Sciatic nerve (tissue), 2 donors: ENCODE measurements at places on chromosomes 5 and 9. TPM values are rescaled to one million over a fixed set of nuclear protein-coding genes. Genes with fewer than 3 reads are reported as not detected.

DNA sequence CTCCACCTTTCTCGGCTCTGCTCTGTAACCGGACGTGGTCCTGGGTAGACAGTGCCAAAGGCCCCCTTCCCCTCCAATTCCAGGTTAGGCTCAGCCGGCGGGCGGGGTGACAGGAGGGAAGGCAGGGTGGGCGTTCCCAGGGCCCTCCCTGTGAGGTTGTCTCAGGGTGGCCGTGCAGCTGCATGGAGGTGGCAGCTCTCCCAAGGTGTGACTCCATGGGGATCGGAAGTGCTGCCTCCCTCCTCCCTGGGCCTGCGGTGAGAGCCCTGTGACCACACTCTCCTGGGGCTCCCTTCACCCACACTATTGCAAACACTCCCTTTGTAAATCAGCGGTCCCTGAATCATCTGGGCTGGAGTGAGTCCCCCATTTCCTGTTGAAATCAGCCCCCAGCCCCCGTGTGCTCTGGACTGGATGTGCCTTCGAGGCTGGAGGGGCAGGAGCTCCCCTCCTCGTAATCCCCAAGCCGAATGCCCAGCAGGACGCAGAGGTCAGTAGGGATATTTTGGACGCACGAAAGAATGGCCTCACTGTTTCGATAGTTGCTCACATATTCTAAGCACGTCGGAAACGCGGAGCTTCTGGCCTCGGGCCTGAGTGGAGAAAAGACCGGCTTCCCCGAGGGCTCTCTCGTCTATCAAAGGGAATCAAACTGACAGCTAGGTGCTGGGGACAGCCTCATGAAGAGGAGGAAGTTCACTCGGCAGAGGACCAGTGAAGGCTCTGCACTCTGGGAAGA lies 107.6 kb upstream of the COL5A1 start:
- peak; percentile 55 for DNase-seq

- no peak for DNase-seq
These were observed at the start of gene FER for GRCh38 chr5:108747774-108748400. TSS of gene FER (plus strand) at chr5:108747897. CDS start at chr5:108798183, 50,286 bp downstream.

DNA sequence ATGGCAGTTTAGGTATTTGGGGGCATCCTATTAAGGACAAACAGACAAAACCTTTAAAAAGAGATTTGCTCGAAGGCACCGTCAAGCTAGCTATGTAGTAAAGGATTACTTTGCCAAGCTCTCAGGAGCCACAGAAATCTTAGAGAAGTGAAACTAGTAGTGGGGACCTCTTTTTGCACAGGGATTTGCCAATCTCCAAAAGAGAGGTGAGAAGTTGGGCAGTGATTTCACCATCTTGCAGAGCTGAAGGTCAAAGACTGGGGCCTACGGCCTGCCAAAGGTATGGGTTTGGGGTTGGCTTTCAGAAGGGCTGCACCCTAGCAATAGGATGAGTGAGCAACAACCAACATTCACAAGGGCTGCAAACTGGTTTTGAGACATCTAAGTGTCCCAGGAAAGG lies 1.6 kb upstream of the FCN1 start:
- DNase-seq: no peak

- no peak for DNase-seq
These were observed 458.4 kb downstream of the HINT1 start for GRCh38 chr5:130706696-130707095.

DNA sequence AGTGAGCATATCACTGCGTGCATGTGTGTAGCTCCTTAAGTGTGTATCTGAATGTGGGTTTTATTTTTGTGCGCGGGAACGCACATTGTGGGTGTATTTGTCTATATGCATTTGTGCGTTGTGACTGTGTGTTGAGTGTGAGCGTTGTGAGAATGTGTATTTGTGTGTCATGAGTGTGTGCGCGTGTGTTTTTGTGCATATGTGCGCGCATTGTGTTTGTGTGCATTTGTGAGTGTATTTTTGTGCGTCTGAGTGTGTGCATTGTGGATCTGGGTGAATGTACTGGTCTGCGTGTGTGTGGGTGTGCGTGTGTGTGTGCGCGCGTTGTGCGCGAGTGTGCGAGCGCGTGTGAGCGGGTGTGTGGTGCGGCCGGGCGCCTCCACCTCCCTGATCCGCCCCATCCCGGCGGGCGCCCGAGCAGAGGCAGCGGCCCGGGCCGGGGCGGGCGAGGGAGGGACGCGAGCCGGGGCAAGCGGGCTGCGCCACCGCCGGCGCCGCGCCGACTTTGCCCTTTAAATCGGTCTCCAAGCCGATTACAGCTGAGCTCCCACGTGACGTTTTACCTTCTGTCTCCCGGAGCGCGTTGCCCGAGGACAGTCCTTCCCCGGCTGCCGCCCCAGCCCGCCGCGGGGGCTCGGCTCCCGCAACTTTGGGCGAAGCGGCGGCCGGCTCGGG lies at the start of gene RASGRF2:
Gene RASGRF2, plus strand, starts transcription at position 596 of the 675 bp plus-strand sequence. CDS start 376 bp downstream, outside the sequence.
- peak; percentile 64 for DNase-seq

- DNase-seq: no peak
These were observed 294.5 kb downstream of the ARHGAP26 start for GRCh38 chr5:143064676-143065075.

- DNase-seq: no peak
These were observed 222.8 kb upstream of the MSX2 start for GRCh38 chr5:174501461-174502069.

DNA sequence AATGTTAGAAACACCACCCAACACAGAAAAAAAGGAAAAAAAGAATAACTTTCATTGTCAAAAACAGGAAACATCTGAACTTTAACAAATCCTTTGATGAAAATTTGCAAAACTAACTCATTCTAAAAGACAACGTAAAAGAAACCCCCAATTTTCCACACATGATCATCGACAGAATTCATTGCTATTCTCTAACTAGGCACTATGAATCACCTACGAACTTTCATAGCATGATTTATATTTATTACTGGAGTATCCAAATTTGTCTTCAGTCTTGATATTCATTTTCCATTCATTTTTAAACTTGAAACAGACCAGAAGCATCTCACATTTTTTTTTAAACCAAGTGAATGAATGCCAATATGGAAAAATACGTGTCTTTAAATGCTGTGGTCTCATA lies 514.6 kb downstream of the TLE4 start:
- no peak for DNase-seq

DNA sequence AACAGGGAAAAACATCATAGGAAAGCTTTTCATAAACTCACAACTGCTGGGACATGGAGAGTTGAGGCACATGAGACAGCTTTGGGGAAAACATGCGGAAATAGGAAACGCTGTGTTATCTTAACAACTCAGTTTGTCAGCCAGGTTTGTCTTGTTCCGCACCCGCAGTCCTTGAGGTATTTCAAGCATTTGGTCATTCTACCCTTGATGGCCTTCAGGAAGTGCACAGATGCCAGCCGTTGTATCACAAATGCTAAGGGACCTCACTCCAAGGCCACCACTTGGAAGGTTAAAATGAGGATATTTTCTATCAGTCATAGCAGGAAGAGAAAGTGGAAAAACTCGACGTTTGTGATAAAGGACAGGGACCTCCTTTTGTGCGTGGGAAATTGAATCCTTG lies 83.8 kb downstream of the TRIO start:
- DNase-seq: no peak

- peak; percentile 56 for DNase-seq
These were observed 736 bp upstream of the NKD2 start for GRCh38 chr5:1007681-1008450.

- DNase-seq: no peak
These were observed 98.8 kb upstream of the NFIB start for GRCh38 chr9:14412775-14413174.

- DNase-seq: no peak
These were observed 275.6 kb downstream of the IRX2 start for GRCh38 chr5:2475902-2476301.

- DNase-seq: peak; percentile 85
These were observed 69.2 kb upstream of the CCDC180 start for GRCh38 chr9:97237951-97238889.

GRCh38 chr5:140324617-140325241 lies 21.7 kb downstream of the HBEGF start:
- DNase-seq: no peak

DNA sequence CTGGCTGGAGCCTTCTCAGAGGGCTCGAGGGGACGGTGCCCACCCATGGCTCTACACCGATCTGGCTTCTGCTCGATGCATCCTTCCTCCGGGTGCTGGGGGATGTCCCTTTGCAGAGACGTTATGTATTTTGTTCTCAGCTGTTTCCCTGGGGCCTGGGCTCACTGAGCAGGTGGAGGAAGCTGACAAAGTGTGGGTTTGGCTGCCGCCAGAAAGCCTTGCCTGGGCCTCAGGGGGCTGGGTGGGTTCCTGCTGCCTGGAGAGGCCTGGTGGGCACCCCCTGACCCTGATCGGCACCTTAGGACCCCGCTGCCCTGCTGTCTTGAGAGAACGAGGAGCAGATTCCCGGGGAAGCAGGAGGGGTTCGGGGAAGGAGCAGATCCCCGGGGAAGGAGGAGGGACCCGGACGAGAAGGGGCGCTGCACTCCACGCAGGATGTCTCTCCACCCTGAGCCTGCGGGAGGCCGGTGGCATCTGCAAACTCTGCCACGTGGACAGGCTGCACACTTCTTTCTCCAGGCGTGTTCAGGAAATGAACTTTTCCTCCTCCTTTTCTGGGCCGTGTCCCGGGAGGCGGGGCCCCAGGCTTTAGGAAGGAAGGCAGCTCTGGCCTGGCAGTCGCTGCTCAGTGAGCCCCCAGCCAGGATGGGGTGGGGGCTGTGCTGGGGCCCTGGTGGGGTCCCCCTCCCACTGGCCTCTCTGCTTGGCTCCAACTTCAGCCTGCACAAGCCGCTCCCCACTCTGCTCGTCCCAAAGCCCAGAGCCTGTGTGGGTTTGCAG lies 148.9 kb downstream of the RXRA start:
- peak; percentile 87 for DNase-seq

DNA sequence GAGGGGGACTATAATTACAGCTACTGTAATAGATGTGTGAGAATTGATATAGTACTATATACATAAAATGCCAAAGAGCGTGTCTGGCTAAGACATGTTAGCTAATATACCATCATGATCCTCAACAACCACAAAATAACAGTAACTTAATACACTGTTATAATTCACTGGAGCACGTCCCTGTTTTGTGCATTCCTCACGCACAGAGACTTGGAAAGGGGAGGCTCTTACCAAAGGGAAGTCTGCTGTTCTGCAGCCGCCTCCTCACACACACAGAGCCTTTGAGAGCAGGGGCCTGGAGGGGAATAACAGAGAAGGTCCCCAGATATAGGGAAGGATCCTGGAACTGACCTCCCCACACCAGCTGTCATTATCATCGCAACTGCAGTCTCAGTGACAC lies 97.3 kb downstream of the ANKRD18A start:
- DNase-seq: no peak

GRCh38 chr9:37410969-37411785 lies 11.3 kb upstream of the GRHPR start:
- no peak for DNase-seq

- DNase-seq: no peak
These were observed 574.7 kb upstream of the MEF2C start for GRCh38 chr5:89457411-89458331.

DNA sequence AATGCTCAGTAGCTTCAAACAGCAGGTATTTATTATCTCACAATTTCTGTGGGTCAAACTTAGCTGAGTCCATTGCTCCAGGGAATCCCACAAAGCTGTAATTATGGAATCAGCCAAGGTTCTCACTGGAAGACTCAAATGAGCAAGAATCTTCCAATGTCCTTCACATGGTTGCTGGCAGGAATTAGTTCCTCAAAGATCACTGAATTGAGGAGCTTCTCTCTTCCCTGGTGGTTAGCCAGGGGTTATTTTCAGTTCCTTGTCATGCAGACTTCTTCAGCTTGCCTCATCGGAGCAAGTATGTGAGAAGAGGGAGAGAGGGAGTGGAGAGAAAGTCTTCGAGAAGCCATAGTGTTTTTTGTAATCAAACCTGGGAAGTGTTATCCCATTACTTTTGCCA lies 2331.9 kb downstream of the MAT2B start:
- no peak for DNase-seq

- no peak for DNase-seq
These were observed 15.7 kb downstream of the USP20 start for GRCh38 chr9:129850821-129851550.

DNA sequence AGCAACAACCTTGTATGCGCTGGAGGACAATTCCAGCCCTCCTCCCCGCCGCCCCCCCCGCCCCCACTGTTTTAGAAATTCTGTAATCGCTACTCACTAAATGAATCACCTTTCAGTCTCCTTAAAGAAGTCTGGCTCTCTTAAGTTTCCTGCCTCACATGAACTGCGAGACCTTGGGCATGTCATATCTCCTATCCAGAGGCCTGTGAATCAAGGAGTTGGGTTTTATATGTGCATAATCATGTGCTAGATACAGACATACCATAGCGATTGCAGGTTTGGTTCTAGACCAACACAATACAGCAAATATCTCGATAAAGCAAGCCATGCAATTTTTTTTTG lies 337 bp upstream of the DMAC1 start:
- no peak for DNase-seq

DNA sequence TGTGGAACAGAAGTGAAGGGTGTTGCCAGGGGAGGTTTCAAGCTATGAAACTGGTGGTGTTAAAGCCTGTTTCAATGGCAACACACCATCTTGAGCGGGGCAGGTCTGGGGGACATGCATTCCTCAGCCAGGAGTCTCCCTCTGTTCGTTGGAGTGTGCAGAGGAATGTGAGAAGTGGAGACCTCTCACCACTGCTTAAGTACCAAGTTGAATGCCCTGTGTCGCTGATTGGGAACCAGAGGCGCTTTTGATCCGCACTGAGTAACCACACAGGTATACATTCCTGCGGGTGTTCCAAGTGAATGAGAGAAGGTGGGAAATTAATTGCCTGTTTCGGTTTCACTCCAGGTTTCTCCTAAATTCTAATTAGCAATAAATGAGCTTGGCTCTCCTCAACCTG lies 99.4 kb downstream of the LIX1 start:
- DNase-seq: no peak

GRCh38 chr9:121326130-121326838 lies 43.8 kb downstream of the STOM start:
- peak; percentile 87 for DNase-seq

GRCh38 chr9:121345070-121345469 lies 25.0 kb downstream of the STOM start:
- no peak for DNase-seq

GRCh38 chr5:107219993-107220392 lies 450.7 kb downstream of the EFNA5 start:
- no peak for DNase-seq

- DNase-seq: no peak
These were observed 8.5 kb downstream of the FOCAD start for GRCh38 chr9:20692554-20692953.

- DNase-seq: no peak
These were observed 292.2 kb downstream of the GAS1 start for GRCh38 chr9:86655147-86655546.

CCDC152 gene
- total RNA-seq: 5.2 TPM

FOXD4L5 gene
- total RNA-seq: 0.27 TPM

IFNA10 gene
- total RNA-seq: not detected

PSAT1 gene
- total RNA-seq: 17.0 TPM

COL27A1 gene
- 42.4 TPM for total RNA-seq

PCDHB9 gene
- total RNA-seq: 3.7 TPM

KIF24 gene
- total RNA-seq: 1.1 TPM

DNM1 gene
- total RNA-seq: 52.7 TPM

DDX4 gene
- not detected for total RNA-seq

PCDHA1 gene
- not detected for total RNA-seq

CBY3 gene
- not detected for total RNA-seq

EIF4E1B gene
- not detected for total RNA-seq

ECSCR gene
- total RNA-seq: 32.3 TPM

KIAA0825 gene
- total RNA-seq: 5.6 TPM

PTPN3 gene
- 1.0 TPM for total RNA-seq

TDRD7 gene
- total RNA-seq: 19.5 TPM

PFN3 gene
- not detected for total RNA-seq

PCDHGA11 gene
- total RNA-seq: 7.8 TPM

PLCXD3 gene
- 4.2 TPM for total RNA-seq

PAEP gene
- total RNA-seq: not detected

FIBCD1 gene
- not detected for total RNA-seq

PCDHB2 gene
- total RNA-seq: 3.8 TPM

NIPAL4 gene
- 0.36 TPM for total RNA-seq

PCA3 gene
- 0.18 TPM for total RNA-seq
